Kidney epithelial cell (primary cell): ENCODE measurements at places on chromosomes 1 and 21.
A peak's percentile ranks its signal among the peaks of the same experiment; 100 is the strongest.

GRCh38 chr1:170461291-170461747 is 70.6 kb upstream of the GORAB start:
- no peak for DNase-seq

DNA sequence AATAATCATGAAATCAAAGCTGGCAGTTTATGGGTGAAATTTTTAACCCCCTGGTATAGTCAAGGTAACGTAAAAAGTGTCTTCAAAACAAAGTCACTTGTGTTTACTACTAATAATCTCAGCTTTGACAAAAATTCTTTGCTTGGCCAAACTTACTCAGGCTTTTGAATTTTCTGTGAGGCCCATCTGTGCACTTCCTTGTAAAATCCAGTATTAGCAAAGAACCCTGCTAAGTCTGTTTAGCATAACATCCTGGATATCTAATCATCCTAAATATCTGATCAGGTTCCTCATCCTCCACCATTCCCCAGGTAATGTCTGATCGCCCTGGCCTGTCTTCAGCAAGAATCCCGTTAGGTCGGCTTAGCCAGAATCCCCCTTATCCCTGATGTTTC is 3.0 kb downstream of the LYST start:
- no peak for DNase-seq

GRCh38 chr1:110601332-110601731 is 4.8 kb downstream of the KCNA2 start:
- DNase-seq, result no peak

DNA sequence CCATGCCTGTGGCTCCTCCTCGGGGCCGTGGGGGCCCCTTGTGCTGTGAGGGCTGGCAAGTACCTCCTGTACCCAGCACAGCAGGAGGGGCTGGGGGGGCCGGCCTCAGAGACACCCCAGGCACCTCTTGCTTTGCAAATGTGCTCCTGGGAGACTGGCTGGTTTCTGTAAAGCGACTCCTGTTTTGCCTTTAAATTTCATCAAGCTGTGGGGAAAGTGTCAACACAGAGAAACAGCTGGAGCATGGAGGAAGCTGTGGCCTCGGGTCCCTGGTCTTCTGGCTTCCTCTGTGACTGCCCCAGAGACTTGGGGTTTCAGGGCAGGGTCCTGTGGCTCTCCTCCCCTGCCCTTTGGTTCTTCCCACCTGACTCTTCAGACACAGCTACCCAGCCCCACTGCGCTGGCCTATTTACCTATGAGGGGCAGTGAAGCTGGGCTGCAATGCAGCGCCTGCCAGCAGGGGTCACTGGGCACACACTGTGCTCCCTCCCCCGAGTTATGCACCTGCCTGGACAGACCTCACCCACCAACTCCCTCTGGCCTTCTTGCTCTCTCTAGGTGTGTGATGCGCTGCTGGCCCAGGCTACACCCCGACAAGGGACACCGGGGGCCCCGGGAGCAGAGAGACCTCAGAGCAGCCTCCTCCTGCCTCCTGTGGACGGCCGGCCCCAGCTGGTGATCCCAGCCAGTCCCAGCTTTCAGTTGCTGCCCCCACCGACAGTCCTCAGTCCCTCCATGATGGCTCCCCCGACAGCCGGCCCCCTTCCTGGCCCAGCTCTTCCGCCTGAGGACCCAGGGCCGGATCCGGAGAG is 17.6 kb upstream of the PEX10 start:
- DNase-seq, result no peak

GRCh38 chr21:40765811-40766210 is 81.1 kb downstream of the DSCAM start:
- DNase-seq, result no peak

DNA sequence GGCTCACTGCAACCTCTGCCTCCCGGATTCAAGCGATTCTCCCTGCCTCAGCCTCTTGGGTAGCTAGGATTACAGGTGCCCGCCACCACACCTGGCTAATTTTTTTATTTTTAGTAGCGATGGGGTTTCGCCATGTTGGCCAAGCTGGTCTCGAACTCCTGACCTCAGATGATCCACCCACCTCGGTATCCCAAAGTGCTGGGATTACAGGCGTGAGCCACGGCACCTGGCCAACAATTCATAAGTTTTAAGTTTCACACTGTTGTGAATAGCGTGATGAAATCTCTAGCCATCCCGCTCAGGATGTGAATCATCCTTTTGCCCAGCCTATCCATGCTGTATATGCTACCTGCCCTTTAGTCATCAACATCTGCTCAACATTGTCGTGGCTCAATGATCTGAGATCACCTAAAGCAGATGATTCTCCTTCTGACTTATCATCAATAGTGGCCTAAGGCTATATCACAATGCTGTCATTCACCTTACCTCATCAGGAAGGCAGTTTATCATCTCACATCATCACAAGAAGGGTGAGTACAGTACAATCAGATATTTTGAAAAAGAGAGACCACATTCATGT is 2.6 kb downstream of the PFDN2 start:
- DNase-seq, result peak; percentile 95

GRCh38 chr1:150576367-150576711 is 3.1 kb downstream of the MCL1 start:
- no peak for DNase-seq

GRCh38 chr1:97373000-97373399 is 547.8 kb downstream of the DPYD start:
- DNase-seq, result no peak

- no peak for DNase-seq
Observed at GRCh38 chr1:234570329-234571120, 39.5 kb downstream of the IRF2BP2 start.

GRCh38 chr1:198416296-198416695 is 124.2 kb downstream of the ATP6V1G3 start:
- no peak for DNase-seq

DNA sequence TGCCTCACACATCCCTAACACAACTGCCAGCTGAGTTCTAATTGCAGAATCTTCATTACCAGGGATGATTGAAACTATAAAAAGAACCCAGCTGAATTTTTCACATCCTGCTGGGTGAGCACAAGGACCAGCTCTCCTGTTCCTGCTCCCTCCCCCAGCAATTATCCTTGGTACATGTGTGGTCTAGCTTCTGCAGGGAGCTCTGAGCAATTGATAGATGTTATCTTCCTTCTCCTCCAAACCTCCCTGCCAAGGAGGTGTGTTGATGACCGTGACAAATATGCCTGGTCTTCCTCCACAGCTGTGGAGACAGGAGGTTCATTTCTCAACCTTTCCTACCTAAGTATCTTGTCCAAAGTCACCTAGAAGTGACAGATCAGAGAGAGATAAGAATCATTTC is 65.3 kb upstream of the MAN1A2 start:
- no peak for DNase-seq

- no peak for DNase-seq
Observed at GRCh38 chr1:153550827-153551500, 1.9 kb upstream of the S100A3 start.

DNA sequence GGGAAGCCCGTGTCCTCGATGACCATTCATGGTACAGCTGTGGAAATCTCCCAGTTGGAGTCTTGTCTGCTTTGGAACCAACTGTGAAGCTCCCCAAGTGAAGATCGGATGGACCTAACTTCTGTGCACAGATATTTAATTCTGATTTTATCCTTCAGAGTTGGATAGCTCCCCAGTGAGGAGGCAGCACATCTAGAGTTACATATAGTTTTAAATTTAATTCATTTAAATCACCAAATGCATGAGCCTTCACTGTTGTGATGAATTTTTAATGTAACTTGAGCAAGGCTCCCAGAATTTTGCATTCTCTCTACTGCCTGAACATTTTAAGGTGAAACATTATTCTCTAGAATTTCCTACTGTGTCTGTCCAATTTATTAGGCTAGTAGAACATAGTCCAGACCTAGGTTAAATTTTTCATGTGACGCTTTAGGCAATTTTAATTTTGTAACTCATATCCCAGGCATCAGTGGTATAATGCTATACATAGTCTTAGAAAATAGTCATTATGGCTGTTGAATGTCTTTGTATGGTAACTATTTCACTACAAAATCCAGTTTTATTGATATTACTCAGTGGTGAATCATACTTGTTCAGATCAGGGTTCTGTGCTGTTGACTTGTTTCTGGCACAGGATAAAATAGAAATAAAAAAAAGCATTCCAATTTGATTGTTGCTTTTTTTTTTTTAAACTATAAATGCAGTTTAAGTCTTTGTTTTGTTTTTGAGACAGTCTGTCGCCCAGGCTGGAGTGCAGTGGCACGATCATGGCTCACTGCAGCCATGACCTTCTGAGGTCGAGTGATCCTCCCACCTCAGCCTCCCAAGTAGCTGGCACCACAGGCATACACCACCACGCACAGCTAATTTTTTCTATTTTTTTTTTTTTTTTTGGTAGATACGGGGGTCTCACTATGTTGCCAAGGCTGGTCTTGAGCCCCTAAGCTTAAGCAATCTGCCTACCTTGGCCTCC is 66.9 kb downstream of the PRDM2 start:
- no peak for DNase-seq

- DNase-seq, result no peak
Observed at GRCh38 chr1:15188678-15189077, 35.1 kb downstream of the TMEM51 start.

- no peak for DNase-seq
Observed at GRCh38 chr1:94069919-94070285, 51.0 kb downstream of the ABCA4 start.

DNA sequence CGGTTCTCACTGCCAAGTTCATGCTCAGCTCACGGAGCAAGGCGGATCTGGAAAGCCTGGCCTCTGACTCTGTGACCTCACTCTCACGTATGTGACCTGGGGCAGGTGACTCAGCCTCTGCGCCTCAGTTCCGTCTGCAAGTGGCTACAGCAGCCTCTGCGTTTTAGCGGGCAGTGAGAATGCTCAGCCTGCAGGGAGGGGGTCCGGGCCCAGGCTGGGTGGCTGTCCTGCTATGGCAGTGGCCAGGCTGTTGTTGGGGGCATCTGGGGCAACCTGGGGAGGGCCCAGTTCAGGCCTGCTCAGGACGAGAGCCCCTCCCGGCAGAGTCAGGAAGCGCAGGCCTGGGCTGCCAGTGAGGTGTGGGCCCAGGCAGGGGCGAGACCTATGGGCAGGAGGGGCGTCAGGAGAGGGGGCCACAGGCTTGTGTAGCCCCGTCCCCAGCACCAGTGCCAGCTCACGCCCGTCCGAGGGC is 27.9 kb downstream of the ARHGEF16 start:
- no peak for DNase-seq

GRCh38 chr21:45977396-45977795 is 4.2 kb upstream of the COL6A1 start:
- DNase-seq, result no peak

- DNase-seq, result no peak
Observed at GRCh38 chr21:21788591-21788990, 790.4 kb downstream of the NCAM2 start.

- no peak for DNase-seq
Observed at GRCh38 chr1:240528591-240528990, 83.4 kb downstream of the GREM2 start.

GRCh38 chr1:169812131-169812530 is 17.4 kb upstream of the METTL18 start:
- no peak for DNase-seq

DNA sequence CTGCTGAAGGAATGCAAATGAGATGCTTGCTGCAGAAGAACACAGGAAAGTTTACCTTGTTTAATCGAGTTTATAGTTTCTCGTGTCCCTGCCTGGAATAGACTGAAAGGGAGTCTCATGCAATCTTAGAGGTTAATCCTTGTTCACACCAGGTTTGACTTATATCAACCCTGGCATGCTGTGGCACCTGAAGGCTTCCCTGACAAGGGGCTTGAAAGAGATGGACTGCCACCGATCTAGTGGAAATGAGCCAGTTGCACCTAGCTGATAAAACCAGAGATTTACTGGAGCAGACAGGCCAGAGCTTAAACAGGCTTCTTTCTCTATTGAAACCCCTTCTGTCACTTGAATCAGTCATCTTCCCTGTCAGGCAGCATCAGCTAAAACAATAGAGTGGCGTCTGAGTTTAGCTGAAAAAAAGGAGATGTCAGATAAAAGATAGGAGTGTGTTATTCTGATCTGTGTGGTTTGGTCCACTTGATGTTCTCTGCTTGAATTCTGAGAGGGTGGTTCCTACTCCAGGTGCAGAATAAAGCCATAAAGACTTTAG is 349.7 kb downstream of the RWDD3 start:
- no peak for DNase-seq

DNA sequence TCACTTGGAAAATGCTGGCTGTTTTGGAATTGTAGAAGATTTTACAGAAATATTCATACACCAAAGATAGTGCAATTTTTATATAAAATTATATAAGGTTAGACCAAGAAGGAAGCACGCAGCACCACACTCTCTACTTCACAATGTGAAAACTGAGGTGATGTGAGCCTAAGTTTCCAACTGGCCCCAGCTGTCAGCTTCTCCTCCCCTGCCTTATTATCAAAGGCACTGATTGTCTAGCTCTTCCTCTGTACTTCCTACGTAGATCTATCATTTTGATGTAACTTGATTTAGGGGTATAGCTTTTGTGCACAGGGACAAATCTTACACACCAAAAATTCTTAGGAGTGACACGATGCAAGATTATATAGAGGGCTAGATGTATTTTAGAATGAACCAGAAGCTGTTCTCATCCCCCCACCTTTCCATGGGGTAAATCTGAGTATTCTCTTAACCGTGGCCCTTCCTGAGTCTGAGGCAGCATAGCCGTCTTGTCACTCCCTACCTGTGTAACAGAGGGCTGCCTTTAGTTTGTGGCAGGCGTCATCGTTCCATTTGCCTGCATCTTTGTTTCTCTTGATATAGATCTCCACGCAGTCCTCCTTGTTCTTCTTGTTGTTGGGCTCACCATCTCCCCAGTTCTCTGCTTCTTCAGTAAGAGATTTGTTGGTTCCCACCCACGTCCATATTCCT is 3.4 kb downstream of the SELL start:
- no peak for DNase-seq
